ENCODE measurements at places on chromosomes 5 and 9. TPM values are rescaled to one million over a fixed set of nuclear protein-coding genes. Genes with fewer than 3 reads are reported as not detected.

- no peak for DNase-seq
Measured at GRCh38 chr5:148708854-148709253, 54.5 kb upstream of the HTR4 start.

GRCh38 chr5:176436656-176437055 is 11.5 kb upstream of the FAF2 start:
- DNase-seq = peak; percentile 88

DNA sequence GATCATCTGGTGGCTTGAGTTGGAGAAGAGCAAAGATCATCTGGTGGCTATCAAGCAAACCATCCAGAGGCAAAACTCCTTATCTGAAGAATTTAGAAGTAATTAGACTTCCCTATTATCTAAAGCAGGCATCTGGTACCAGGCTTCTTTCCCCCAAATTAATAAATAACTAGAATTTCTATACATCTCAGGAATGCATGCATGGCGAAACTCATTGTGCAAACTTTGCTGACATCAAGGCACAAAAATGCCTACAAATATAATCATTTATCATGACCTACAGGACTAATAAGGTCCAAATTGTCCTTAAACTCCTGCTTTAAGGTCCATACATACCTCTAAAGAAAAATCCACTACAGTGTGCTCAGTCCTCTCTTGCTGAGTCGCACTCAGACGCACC is 6.0 kb downstream of the OR13D1 start:
- no peak for DNase-seq

DNA sequence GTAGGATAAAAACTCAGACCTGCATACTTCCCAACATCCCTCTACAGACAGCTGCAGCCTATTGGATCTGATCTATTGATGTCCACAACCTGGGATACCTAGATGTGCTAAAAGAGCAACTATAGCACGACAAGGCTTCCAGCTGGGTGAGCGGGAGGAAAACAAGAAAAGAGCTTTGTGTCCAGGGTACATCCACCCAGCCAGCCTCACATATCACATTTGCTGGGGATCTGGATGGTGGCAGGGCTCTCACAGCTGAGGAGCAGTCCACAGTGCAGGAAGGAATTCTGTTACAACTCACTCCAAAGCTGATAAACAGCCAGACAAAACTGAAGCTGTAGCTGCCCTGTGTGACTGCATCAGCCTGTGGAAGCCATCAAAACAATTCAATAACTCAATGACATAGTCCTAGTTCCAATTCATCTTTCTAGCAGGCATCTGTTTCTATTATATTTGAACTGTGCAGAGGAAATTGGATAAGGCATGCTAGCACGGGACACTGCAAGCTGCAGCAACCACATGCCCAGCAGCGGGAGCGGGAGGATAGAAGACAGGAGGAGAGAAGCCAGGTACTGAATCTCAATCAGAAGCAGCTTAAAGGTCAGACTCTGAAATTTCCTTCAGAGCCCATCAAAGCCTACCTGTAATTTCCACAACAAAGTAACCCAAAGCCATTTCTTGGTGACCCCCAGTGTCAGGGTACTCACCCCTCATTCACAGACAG is 45.0 kb downstream of the MED10 start:
- no peak for DNase-seq

DNA sequence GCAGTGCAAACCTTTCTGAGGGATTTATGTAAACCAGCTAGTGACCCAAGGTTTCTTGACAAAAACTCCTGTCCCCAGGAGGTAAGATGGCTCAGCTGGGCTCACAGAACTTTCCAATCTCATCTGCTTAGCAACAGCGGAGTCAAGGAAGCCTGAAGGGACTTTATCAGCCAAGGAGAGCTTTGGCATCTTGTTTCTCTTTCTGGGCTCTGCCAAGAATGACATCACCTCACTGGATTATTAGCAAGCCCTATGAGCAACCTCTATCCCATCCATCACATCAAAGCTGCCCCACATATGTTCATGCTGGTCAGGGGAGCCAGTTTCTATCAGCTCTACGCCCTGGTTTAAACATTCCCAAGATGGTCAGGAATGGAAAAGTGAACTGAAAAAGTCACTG is 461.3 kb downstream of the ENC1 start:
- DNase-seq = peak; percentile 97

DNA sequence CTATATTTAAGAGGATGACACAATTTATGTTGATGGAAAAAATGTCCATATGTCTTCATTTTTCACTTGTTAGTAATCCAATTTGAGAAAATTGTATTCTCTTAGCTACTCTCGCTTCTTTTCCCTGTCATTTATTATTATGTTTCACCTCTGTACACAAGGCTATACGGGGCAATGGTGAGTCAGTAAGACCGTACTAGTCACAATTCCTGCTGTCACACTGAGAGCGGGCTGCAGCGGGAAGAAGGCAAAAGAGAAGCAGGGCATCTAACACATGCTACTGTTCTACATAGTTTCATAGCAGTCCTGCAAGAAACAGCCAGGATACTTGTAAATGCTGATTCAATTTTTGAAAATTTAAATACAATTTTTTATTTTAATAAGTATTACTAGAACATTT is 23.3 kb upstream of the PRDM9 start:
- DNase-seq = no peak

DNA sequence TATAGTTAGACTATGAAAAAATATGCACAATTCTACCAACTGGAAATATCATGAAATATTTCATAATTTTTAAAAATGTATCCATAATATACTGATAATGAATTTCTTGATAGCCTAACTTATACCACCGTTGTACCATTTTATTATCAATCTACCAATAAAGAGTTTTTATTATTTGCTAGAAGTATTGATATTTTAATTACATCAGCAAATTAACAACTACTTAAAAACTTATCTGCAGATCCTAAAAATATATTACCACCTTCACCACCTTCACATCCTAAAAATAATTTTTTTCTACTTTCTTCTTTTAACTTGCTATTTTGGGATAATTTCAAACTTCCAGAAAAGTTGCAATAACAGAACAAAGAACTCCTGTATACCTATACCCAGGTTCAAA is 21.4 kb downstream of the ATPSCKMT start:
- no peak for DNase-seq

- peak; percentile 99 for DNase-seq
Measured at GRCh38 chr5:98341038-98342032, 432.1 kb upstream of the RGMB start.

GRCh38 chr5:132199116-132199680 is 28.5 kb downstream of the P4HA2 start:
- no peak for DNase-seq

GRCh38 chr5:147160902-147161700 is 73.7 kb upstream of the STK32A start:
- DNase-seq = no peak

DNA sequence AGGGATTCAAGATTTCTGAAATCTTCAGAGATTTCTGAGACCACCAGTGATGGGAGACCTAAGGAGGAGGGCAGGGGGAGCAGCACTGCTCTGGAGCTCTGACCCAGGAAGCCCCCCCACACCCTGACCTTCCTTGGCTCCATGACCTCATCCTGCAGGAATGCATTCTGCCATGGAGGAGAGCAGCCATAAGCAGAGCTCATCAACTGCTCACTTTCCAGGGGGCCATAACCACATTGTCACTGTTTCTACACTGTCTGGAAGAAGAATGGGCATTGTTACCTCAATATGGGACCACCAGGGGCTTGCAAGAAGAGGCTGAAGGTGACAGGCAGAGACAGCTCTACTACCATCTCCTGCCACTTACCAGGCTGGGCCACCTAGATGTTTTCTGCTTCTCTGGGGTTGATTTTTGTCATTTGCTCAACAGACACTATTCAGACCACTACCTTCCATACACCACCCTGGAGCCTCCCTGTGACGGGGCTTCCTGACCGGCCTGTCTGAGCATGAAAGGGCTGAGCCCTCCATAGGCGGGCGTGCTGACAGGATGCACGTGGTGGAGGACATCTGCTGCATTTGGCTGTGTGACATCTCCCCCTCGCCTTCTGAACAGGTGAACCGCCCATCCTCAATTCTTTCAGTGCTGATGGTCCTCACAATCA is 2.3 kb upstream of the TSC1 start:
- DNase-seq = peak; percentile 56

DNA sequence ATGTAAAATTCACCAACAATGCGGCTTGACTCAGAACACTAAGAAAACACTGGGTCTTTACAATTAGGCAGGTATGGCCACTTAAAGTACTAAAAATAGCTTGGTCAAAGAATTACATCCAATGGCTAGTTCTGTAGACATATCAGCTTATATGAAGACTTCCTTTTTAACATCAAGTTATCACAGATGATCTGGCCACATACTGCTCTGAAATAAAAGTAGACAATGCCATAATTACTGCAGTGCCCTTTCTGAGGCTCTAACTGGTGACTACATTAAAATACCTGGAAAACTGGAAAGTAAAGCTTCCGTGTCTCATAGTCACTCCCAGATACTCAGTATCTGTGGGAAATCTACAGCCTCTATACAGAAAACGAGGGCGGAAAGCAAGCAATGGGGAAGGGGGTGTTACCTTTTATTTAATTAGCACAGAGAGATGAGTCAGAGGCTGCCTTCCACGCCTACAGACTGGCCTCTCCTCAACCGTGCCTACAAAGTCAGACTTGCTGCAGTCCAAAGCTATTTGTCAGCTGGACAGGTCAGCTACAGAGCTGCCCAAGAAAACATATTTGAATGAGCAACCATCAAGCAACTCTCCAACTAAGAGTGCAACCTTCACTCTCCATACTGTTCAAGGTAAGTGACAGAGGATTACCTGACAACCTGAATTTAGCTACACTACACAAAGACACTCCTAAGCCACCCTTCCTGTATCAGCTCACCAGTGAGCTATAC is 8.7 kb downstream of the SERINC5 start:
- DNase-seq = peak; percentile 91

DNA sequence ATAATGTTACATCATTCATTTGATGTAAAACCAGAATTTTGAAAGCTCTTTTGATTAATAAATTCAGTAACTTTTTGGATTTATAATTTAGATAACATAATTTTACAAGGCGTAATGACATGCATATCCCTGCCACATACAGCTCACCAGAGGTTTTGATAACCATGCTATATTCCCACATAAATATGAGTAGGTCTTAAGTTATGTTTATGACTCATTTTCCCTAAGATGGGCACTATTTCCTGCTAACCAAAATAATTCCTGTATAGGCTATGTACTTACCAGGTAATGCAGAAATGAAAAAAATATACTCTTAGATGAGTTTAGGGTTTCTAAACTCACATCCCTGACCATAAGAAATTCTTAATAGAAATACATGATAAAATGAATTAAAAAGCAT is 93.9 kb upstream of the EDIL3 start:
- DNase-seq = peak; percentile 33

GRCh38 chr5:31711935-31712592 is 73.1 kb downstream of the PDZD2 start:
- no peak for DNase-seq

DNA sequence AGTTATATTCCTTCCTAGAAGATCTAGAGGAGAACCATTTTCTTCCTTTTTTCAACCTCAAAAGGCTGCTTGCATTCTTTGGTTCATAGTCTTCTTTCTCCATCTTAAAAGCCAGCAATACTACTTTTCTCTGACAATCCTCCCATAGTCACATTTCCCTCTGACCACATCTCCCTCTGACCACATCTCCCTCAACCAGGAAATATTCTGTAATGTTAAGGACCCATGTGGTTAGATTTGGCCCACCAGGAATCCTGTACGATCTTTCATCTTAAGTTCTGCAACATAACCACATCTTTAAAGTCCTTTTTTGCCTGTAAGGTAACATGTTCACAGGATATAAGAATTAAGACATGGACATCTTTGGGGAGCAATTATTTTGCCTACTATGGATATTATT is 179.4 kb upstream of the SPEF2 start:
- no peak for DNase-seq

- DNase-seq = peak; percentile 29
Measured at GRCh38 chr5:109690242-109690974, 681 bp downstream of the MAN2A1 start.

DNA sequence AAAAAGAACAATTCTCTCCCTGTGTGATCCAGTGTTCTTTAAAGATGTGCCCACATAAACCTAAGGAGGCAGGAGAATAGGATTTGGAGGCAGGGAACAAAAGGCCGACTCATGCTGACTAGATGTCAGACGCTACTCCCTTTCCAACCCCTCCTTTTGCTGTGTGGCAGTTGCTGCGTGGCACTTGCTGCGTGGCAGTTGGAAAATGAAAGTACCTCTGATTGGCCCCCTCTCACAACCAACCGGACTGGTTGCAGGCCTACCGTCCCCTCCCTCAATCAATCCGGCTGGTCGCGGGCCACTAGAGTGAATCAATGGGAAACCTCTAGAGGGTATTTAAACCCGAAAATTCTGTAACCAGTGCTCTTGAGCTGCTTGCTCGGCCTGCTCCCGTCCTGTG is 551.0 kb downstream of the KIF4B start:
- no peak for DNase-seq

GRCh38 chr5:173743641-173744343 is 127.3 kb upstream of the BOD1 start:
- no peak for DNase-seq

- DNase-seq = peak; percentile 57
Measured at GRCh38 chr9:15889555-15889954, 336.7 kb downstream of the CCDC171 start.

Gene PCDHGA4
- 3.5 TPM for polyA plus RNA-seq

Gene PAX5
- not detected for polyA plus RNA-seq

Gene PPIC
- polyA plus RNA-seq = 38.8 TPM

Data from IMR-90 (cell line).